ENCODE measurements at places on chromosomes 11 and 22. TPM values are rescaled to one million over a fixed set of nuclear protein-coding genes. Genes with fewer than 3 reads are reported as not detected.

- no peak for DNase-seq
Observed at GRCh38 chr11:17463546-17464174, 13.0 kb downstream of the ABCC8 start.

DNA sequence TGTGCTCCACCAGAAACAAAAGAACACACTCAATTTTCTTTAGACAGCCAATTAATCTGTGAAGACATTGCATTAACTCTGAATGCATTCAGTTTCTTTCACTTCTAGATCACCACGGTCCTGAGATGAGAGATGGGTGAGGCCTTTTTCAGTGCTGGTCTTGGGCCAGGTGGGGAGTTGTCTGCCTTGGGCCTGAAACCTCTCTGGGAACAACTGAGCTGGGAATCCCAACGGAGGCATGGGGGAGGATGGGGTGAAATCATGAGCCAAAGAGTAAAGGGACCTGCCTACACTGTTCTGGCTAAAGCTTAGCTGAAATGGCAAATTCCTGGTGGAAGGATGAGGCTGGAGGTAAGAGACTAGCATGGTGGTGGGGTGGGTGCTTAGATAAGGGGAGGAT lies 353.5 kb upstream of the B3GAT1 start:
- no peak for DNase-seq

GRCh38 chr11:47669856-47670255 lies 27.5 kb upstream of the MTCH2 start:
- DNase-seq, result no peak

DNA sequence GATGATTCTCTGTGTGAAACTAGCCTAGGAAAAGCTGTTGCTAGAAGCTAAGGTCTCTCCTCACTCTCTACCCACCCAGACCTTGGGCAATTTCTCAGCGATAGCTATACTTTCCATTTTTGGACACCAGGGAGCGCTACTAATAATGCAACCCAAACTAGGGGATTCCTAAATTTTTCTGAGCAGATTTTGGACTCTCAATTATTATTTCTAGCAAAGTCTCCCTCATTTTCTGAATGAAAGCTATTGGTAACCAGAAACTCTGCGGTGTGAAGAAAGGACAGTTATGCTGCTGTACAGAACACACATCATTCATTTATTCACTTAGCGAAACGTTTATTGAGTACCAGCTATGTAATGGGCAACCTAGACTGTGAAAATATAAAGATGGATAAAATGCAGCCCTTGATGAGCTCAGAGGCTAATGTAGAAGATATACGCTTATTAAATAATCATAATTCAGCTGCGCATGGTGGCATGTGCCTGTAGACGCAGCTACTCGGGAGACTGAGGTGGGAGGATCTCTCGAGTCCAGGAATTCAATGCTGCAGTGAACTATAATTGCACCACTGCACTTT lies 6.1 kb upstream of the STIM1 start:
- DNase-seq, result peak; percentile 42

- no peak for DNase-seq
Observed at GRCh38 chr11:107744736-107745135, 32.9 kb upstream of the SLN start.

DNA sequence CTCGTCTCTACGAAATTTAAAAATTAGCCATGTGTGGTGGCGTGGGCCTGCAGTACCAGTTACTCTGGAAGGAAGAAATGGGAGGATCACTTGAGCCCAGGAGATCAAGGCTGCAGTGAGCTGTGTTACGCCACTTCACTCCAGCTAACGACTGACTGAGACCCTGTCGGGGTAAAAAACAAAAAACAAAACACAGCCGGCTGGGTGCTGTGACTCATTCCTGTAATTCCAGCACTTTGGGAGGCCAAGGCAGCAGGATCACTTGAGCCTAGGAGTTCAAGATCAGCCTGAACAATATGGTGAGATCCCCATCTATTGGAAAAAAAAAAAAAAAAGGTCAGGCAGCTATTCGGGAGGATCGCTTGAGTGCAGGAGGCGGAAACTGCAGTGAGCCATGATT lies 2.4 kb downstream of the PAFAH1B2 start:
- DNase-seq, result no peak

GRCh38 chr11:4740735-4741134 lies 29.0 kb downstream of the OR51F1 start:
- DNase-seq, result no peak

- DNase-seq, result no peak
Observed at GRCh38 chr22:28005513-28005912, 86.5 kb upstream of the PITPNB start.

- DNase-seq, result no peak
Observed at GRCh38 chr22:48700566-48701295, 1126.9 kb downstream of the BRD1 start.

- DNase-seq, result no peak
Observed at GRCh38 chr11:865462-866430, 23.1 kb downstream of the TSPAN4 start.

DNA sequence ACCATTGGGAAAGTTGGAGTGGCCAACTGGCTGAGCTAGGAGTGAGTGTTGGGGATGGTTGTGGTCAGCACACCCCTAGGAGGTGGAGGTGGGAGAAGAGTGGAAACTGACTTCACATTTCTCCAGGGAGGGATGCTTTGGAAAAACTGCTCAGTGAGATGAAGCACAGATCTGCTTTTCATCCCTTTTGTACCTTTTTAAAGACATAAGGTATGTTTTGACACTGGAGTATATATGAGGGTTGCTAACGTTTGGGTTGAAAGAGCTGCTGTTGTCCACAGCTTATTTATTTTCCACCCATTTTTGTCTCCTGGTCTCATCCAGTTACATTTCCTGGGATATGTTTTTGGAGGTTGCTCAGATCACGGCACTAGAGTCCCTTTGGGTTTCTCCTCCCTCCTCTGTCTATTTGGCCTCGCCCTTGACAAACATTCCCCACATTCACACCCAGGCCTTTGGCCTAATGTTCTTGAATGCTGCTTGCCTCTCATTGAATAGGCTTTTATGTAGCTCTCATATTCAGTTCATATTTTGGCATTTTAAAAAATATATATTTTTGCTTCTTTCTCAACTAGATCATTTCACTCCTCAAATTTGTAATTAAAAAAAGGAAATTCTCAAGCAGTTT lies 8.3 kb downstream of the SREBF2 start:
- no peak for DNase-seq

- DNase-seq, result peak; percentile 67
Observed at GRCh38 chr22:29245626-29246385, 22.0 kb downstream of the RHBDD3 start.

- no peak for DNase-seq
Observed at GRCh38 chr22:19846620-19847344, 7.9 kb downstream of the GNB1L start.

DNA sequence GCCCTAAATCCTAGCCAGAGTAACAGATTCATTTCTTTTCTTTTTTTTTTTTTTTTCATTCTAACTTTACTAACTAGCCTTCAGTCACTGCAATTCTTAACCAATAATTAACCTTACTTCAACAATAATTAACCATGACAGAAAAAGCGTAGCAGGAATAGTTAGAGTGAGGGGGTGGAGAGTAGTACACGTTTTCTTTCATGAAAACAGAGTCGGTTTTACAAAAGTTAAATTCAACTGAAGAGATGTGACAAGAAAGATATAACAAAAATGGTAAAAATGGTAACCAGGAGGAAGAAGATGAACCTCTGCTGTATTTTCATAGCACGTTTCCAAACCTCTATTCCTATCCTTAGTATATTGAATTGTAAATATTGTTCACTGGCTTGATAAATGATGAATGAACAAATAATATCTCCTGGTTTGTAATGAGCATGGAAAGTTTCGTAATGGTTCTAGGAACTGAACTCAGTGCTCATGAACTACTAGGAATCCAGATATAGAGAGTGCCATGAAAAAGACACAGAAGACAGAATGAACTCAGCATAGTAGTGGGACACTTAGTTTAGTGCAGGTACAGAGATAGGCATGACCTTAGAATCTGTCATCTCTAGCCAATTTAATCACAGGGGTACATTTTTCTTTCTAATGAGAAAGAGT lies 116.5 kb upstream of the ANO5 start:
- DNase-seq, result no peak

DNA sequence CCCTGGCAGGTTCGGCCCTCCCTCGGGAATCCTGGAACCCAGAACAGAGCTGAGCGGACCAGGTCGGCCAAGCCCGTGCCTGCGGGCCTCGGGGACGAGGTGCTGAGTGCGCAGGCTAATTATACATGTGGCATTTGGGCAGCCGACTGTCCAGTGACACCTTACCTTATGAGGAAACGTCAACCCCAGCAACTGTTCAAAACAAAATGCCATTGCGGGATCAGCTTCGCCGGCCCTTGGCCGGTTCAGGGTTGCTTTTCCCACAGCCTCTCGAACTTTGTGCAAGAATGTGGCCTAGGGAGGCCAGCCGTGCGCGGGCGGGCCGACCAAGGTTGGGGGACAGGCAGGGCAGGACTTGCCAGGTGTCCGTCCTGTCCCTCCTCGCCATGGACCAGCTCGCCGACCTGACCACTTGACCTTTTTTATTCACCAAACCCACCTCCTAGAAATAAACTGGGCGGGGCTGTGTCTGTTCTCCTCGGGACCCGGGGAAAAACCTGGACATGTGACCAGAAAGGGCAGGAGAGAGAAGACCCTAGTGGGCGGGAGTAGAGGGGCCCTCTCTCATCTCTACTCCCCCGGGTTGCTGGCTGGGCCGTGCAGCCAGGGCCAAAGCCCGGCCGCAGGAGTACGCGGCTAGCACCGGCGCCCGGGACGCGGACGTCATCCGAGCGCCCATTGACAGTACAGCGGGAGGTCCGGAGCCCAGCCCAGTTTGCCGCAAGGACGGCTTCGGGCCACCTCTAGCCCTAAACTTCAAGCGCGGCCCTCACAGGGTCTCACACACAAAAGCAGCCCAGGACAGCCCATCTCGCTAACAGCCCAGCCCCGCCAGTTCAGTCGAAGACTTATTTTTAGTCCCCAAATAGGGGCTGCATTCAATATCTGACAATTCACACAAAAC lies 134.3 kb upstream of the C11orf58 start:
- peak; percentile 40 for DNase-seq

DNA sequence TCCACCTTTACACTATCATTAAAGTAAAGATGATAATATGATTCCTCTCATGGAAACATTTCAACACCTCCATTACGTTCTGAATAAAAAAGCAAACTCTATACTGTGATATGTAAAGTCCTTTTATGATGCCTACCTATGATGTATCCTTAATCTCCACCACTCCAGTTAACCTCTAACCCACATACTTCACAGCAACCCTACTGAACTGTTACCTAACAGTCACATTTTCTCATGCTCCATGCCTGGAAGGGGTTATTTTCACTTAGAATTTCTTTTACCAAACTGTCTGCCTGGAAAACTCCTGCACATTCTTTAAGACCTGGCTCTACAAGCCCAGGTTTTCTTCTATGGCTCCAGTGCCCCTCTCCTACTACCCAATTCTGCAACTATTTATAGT lies 129.1 kb downstream of the FCHSD2 start:
- no peak for DNase-seq

- no peak for DNase-seq
Observed at GRCh38 chr22:44024288-44024921, at the start of gene PARVB. TSS of gene PARVB (plus strand) at chr22:44024302. CDS start at chr22:44024340, 38 bp downstream.

DNA sequence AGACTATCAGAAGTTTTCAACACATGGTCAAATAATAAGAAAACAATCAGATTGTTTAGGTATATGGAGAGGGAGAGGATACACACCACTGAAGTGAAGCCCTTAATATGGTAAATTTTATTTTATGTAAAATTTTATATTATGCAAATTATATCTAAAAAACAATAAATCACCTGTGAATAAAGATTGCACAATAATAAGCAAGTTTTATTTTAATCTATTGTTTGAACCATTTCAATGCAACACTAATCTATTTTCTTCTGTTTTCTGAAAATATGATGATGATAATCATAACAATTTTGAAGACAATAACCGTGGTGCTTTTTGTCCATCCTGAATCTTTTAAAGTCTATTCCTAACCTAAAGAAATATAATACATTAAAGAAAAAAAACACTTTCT lies 1473.5 kb upstream of the TENM4 start:
- DNase-seq, result no peak

DNA sequence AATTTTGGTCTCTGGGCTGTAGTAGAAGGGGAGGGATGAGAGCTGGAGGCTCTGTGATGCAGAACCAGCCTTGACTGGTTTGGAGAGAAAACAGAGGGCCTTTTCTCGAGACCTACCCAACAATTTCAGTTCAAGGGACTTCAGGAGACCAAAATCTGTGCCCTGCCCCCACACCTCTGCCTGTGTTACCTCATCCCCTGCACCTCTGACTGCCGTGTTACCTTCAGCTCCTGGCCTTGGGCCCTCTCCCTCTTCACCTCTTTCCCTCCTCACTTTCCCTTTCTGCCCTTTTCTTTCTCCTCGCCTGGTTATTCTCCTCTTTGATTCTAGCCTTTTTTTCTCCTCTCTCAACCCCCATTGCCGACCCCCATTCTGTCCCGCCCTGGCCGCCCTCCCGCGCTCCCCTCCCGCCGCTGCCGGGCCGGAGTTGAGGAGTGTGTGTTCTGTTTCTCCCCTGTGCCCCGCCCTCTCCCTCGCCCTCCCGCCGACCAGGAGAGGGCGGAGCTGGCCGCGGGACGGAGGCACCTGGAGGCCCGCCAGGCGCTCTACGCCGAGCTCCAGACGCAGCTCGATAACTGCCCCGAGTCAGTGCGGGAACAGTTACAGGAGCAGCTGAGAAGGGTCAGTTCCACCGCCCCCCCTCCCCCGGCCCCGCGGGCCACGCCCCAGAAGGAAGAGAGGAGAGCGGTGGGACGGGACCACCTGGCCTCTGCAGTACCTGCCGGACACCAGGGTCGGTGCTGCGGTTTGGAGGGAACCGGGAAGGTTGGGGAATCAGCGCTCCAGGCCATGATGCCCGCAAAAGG lies 27.2 kb downstream of the PHLDB1 start:
- DNase-seq, result peak; percentile 74

DNA sequence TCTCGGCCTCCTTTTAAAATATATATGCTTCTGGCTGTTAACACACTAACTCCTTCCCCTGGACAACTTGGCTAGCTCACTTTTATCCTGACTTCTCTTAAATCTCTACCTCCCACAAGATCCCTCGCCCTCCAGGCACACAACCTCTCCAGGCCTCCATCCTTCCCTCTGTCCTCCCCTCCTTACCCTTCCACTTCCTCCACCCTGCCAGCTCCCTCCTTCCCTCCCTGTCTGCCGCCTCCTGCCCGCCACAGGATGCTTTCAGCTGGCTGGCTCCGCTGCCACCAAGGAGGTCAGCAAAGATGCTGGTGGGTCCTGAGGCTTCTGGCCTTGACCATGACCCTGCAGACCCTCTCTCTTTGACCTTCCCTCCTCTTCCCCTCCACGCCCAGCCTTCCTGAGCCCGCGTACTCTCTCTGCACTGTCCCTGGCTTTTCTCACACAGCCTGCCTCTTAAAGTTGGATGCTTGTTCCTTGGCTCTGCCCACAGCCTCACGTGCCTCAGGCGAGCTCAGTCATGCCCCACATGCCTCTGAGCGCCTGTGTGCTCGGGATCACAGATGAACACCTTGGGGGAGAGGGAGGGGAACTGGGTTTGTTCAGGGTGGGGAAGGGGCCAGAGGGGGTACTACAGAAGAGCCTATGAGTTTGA lies 6.7 kb downstream of the NFAM1 start:
- no peak for DNase-seq

Gene PATE4
- 0.26 TPM for polyA plus RNA-seq

Gene SLC17A6
- not detected for polyA plus RNA-seq

Gene DDI1
- polyA plus RNA-seq, result not detected

Gene ANKRD42
- polyA plus RNA-seq, result 3.6 TPM

Gene CCDC89
- 1.7 TPM for polyA plus RNA-seq

Gene OR51B5
- 0.25 TPM for polyA plus RNA-seq

All from muscle of arm (tissue), 14 donors.